ENCODE measurements at places on chromosomes 13 and 19. TPM values are rescaled to one million over a fixed set of nuclear protein-coding genes. Genes with fewer than 3 reads are reported as not detected.

SRRM5 gene
- 0.39 TPM for total RNA-seq

MISP gene
- total RNA-seq: not detected

A1BG gene
- 8.0 TPM for total RNA-seq

SUGP2 gene
- 124 TPM for total RNA-seq

ZNF439 gene
- total RNA-seq: 7.8 TPM

PTPRH gene
- not detected for total RNA-seq

THOP1 gene
- total RNA-seq: 66.6 TPM

ZNF681 gene
- total RNA-seq: 4.2 TPM

VSTM2B gene
- not detected for total RNA-seq

HIPK4 gene
- total RNA-seq: not detected

MCEMP1 gene
- total RNA-seq: not detected

N4BP2L2 gene
- total RNA-seq: 131 TPM

FAM216B gene
- not detected for total RNA-seq

LRRC8E gene
- not detected for total RNA-seq

ZNF99 gene
- total RNA-seq: not detected

ZNF285 gene
- total RNA-seq: 1.9 TPM

OR7C1 gene
- not detected for total RNA-seq

PEX11G gene
- 0.58 TPM for total RNA-seq

GSX1 gene
- not detected for total RNA-seq

SGCG gene
- total RNA-seq: not detected

ZNF738 gene
- total RNA-seq: 13.0 TPM

ADAMTS10 gene
- 19.3 TPM for total RNA-seq

B9D2 gene
- total RNA-seq: 10.7 TPM

PABPC3 gene
- 0.94 TPM for total RNA-seq

ABCA7 gene
- total RNA-seq: 105 TPM

EBPL gene
- 28.3 TPM for total RNA-seq

IZUMO2 gene
- total RNA-seq: not detected

ZNF57 gene
- total RNA-seq: 3.8 TPM

KLK14 gene
- 0.41 TPM for total RNA-seq

C13orf42 gene
- not detected for total RNA-seq

TNNI3 gene
- total RNA-seq: not detected

KRTDAP gene
- total RNA-seq: not detected

NOTCH3 gene
- 0.12 TPM for total RNA-seq

CEACAM19 gene
- total RNA-seq: 0.34 TPM

STAP2 gene
- 11.4 TPM for total RNA-seq

SPRYD7 gene
- 2.5 TPM for total RNA-seq

ADM5 gene
- total RNA-seq: 5.3 TPM

RASA3 gene
- 124 TPM for total RNA-seq

HSD11B1L gene
- total RNA-seq: 2.7 TPM

PSG2 gene
- not detected for total RNA-seq

ZSCAN5A gene
- total RNA-seq: 8.6 TPM

GPR183 gene
- total RNA-seq: 16.7 TPM

PINLYP gene
- total RNA-seq: 5.0 TPM

CBLC gene
- not detected for total RNA-seq

CNFN gene
- total RNA-seq: not detected

CEACAM4 gene
- not detected for total RNA-seq

MEIOSIN gene
- total RNA-seq: not detected

ZNF614 gene
- 10.7 TPM for total RNA-seq

RFX2 gene
- total RNA-seq: 12.8 TPM

ZIC2 gene
- total RNA-seq: 0.20 TPM

ICAM5 gene
- total RNA-seq: 0.46 TPM

C1QTNF9B gene
- total RNA-seq: not detected

INSL3 gene
- 7.4 TPM for total RNA-seq

KEAP1 gene
- 80.0 TPM for total RNA-seq

DAND5 gene
- 0.24 TPM for total RNA-seq
